NCI-H460 (cell line): ENCODE measurements at places on chromosomes 2 and 18.

DNA sequence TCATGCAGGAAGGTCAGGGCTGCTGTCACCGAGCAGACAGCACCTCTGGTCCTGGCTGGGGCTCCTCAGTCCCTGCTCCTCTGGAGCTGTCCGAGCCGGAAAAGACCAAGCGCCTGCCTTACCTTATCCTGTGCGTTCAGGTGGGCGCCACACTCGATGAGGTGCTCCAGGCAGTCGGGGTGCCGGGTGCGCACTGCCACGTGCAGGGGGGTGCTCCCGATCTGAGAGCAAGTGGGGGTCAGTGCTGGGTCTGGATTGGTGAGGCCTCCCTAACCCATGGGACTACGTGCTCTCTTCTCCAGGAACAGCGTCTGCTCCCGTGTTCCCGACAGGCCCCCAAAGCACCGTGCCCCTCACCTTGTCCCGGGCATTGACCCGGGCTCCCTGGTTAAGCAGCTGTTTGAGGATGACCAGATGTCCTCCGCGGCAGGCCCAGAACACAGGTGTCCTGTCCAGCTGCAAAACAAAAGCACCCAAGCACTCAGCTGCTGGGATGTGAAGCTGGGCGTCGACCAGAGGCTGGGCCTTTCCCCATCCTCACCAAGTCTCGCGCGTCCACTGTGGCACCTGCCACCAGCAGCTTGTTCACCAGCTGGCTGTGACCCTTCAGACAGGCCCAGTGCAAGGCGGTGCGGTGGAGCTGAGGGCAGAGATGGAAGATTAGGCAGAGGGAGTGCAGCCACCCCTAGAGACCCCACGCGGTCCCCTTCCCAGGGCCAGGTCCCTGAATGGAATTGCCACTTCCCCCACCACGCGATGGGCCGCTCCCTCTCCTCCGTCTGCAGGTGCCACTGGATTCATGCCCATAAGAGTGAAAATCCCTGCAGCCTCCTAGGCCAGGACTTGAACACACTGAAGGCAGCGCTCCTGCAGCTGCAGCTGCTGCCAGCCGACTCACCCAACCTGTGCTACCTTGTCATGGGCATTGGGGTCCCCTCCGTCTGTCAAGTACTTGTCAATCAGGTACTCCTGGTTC lies 3.7 kb downstream of the ANKRD23 start:
- no peak for DNase-seq

GRCh38 chr18:32300914-32301313 lies 111.1 kb downstream of the MEP1B start:
- DNase-seq, result no peak

DNA sequence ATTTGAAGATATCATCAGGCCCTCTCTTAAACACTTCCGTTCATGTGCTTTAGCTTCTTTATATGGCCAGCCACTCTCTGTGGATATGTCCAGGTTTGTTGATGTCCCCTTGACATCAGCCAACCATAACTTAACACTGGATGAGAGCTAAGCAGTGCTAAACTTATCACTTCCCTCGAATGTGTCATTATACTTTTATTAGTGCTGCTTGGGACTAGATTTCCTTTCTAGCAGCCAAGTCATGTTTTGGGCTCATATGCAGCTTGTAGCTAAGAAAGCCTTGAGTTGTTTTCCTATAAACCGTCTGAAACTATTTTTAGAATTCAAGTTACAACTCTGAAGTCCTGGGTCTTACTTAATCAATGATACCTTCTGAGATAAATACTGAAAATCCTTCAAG lies 144.8 kb upstream of the TNP1 start:
- no peak for DNase-seq

GRCh38 chr2:60476206-60476954 lies 77.1 kb downstream of the BCL11A start:
- no peak for DNase-seq

GRCh38 chr2:15897431-15898098 lies 42.8 kb upstream of the MYCN start:
- DNase-seq, result no peak

DNA sequence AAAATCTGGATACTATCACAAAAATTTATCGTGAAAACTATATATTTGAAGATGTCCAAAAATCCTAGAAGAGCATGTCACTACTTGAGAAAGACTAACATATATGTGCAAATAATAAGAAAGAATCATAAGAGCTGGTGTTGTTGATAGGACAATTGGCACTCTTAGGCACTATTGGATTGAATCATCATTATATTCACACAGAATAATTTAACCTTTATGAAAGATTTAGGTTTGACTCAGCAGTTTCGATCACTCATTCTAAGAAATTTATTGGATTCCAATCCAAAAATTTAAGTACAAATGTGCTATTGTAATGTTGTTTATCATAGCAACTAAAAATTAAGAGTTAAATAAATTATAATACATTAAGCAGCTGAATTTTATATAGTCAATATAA lies 503.6 kb downstream of the SPAG16 start:
- no peak for DNase-seq

DNA sequence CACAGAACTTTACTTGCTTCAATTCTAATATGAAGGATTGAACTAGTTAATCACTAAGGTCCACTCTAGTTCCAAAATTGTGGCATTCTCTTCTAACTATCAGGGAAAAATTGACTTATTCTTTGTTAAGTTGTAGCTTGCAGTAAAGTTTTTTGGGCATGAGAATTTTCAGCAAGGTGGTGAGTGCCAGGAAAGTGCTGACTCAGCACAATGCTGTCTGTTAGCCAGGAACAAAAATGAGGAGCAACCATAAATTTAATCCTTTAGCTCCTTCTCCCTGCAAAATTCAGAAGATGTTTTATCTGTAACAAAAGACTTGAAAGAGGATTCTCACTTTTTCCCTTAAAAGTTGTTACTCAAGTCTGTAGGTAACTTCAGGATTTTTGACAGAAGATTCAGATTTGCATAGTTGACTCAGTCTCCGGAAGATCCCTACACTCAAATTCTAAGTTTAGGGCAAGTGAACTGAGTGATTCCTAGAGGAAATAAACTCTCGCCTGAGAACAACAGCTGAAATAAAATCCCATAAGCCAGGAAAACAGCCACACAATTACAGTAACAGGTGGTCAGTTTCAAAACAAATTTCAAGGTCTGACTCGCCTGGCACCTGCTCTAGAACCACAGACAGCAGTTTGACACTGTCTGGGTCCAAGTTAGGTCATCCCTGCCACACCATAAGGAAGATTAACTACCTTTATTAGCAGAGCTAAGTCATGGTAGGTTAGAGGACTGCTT lies 20.2 kb upstream of the DARS1 start:
- DNase-seq, result no peak

DNA sequence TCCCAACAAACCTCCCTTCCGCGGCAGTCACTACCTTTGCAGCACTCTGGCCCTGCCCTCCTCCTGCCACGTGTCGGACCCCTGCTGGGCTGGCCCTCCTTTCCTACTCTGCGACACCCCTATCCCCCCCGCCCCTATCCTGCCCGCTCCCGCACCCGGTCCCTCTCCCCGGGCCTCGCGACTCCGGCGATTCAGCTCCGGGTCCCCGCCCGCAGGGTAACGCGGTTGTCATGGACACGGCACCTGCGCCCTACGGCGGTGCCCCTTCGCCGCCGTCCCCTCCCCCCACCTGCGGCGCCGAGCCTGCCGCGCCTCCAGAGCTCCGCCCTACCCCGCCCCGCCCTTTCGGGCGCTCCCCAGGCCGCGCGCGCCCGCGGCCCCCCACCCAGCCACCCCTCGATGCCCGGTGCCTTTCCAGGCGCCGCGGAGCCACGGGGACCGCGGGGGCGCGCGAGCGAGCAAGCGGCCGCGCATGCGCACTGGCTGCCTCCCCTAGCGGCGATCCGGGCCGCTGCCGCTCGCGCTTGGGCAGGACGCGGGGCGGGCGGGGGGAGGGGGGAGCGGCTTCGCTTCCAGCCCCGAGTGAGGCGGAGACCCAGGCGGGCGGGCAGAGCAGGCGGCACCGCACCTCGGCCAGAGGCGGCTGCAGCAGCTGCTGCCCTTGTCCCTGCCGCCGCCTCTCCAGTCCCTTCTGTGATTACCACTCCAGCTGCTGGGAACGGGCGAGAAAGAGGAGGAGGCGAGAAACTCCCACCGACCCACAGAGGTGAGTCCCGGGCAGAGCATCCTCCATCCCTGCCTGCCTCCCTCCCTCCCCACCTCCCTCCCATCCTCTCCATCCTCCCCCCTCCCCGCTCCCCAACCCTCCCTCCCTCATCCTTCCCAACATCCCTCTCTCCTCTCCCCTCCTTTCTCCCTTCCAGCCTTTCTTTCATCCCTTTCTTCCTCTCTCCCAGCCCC lies at the start of gene CTNNA2:
Gene CTNNA2, plus strand, starts transcription at position 610 of the 960 bp plus-strand sequence.
- DNase-seq, result no peak

- DNase-seq, result peak; percentile 5
Measured at GRCh38 chr18:50662177-50662576, 102.3 kb downstream of the MAPK4 start.

DNA sequence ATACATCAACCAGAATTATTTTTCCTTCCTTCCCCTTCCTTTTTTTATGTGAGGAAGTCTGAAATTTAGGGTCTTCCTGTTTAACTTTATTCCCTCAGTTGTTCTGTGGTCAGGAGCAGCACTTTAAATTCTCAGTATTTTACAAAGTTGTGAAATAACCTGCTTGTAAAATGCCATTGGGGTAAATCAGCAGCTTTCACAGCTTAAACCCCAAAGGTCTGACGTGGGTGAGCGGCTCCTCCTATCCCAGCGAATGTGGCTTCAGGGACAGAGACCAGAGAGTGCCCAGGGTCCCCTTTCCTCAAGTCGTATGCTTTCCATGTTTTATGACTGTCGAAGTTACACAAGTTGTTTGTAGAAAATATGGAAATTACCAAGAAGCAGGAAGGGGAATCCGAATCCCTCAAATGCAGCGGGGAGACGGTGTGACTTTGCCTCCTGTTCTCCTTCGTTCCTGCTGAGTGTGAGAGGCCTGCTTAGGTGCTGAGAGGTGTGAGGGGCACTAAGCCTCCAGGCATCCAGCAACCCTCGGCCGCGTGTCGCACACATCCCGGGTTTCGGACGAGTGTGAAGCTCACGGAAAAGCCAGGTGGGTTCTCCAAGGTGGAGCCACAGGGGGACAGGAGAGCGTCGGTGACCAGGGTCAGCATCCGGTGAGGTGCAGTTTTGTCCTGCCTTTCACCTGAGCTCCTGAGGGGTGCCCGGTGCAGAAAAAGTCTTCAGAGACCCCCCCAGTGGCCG lies 10.8 kb upstream of the KCNG2 start:
- peak; percentile 42 for DNase-seq

DNA sequence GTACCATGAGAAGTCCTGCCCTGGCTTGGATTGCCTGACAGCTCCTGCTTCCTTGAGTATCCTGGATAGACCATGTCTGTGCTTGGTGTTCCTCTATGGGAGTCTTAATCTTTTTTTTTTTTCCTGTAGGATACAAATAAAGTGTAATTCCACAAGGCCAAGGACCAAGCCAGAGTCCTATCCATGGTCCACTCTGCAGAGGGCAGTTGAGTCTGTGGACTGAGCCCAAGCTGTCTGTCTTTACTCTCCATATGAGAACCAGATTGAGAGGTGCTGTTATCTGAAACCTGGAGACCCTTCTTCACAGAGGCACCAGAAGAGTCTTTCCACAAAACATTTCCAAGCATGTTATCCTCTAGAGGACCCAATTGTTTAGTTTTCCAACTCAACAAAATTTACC lies 1.4 kb upstream of the KIF3C start:
- DNase-seq, result no peak

DNA sequence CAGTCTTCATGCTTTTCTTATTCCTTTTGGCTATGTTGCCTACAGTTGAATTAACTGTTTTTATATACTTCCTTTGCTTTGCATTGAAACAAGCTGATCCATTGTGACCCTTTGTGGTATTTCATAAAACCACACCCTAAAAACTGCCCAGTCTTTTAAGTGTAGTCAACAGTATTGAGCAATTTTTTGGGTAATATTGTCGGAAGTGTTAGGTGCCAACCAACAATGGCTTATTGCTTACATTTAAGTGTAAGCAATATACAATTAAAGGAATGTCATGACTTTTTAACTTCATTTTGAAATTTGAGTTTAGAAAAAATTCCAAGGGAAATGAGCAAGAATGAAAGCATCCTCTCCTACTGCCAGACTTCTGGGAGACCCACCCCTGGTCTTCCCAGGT lies 174.1 kb downstream of the NEDD4L start:
- peak; percentile 8 for DNase-seq

GRCh38 chr2:26438926-26439325 lies 37.2 kb downstream of the DRC1 start:
- no peak for DNase-seq

DNA sequence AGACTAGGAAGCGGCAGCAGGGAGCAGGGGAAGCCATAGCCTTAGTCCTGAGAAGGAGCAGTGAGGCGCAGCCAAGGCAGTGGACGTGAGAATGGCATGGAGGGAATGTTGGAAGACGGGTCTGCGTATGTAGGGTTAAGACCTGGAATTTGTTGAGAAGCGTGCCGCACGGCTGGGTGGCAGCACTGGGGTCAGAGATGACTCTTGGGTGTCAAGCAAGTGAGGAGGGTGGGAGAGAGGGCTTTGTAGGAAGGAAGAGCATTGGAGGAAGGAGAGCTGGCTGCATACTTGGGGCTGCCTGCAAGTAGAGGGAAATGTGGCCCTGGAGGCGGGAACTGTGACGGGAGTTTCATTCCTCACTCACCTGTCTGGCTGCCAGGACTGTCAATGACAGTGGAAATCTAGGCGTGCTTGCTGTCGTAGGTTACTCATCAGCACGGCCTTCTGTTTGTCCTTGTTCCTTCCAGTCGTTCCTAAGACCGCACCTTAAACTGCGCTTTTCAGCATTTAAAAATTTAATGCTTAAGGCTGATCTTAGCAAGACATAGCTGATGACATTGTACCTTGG lies 108.0 kb downstream of the ITGB1BP1 start:
- no peak for DNase-seq

- no peak for DNase-seq
Measured at GRCh38 chr18:67731851-67732250, 215.3 kb upstream of the DSEL start.

DNA sequence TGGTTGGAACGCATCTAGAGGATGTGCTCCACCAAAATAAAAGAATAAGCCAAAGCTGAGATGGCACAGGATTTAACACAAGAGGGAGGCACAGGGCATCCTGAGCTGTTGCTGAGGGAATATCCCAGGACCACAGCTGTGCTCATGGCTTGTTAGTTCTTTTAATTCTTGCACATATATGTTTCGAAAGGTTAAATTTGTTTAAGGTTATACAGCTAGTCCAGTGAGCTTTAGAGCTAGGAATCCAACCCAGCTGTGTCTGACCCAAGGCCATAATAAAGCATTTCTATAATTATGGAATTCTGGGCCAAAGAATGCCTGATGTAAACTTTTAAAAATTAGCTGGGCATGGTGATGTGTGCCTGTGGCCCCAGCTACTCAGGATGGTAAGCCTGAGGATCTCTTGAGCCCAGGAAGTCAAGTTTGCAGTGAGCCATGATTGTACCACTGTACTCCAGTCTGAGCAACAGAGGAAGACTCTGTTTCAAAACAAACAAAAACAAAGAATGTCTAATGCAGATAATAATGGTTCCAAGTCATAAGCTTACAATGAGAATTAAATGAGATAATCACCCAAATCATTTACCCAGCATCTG lies 66.4 kb upstream of the CCBE1 start:
- no peak for DNase-seq
